CD14-positive monocyte (primary cell): ENCODE measurements at places on chromosomes 2 and 18.

GRCh38 chr2:217429981-217430500, 570.2 kb upstream of the TNP1 start:
- no peak for DNase-seq

DNA sequence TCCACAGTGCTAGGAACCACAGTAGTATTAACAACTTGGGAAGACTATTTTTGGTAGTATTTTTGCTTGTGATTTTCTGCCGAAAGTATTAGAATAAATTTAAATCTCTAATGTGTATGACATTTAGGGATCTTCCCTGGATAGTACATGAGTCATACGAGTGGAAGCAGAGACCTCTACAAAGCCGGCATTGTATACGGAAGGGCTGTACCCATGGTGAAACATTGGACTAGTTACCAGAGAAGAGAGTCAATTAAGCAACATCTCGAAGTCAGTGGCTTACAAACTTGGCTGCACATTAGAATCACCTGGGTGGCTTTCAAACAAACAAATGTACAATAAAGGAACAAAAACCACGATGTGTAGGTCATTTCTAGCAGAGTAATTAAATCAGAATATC, 1131.7 kb upstream of the LRRTM1 start:
- DNase-seq, result no peak

DNA sequence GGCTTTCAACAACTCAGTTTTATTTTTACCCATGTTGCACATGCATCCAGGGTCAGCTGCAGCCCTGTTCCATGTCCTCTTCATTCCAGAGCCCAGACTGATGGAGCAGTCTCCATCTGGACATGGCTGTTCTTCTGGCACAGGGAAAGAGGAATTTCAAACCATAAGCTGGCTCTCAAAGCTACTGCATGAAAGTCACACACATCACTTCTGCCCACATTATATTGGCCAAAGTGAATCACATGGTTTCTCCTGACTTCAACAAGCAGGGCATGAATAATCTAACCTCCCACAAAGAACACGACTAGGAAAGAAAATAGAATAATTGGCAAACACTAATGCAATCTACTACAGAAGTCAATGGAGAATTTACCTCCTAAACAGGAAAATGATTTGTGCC, 94.2 kb downstream of the FTCDNL1 start:
- DNase-seq, result no peak

DNA sequence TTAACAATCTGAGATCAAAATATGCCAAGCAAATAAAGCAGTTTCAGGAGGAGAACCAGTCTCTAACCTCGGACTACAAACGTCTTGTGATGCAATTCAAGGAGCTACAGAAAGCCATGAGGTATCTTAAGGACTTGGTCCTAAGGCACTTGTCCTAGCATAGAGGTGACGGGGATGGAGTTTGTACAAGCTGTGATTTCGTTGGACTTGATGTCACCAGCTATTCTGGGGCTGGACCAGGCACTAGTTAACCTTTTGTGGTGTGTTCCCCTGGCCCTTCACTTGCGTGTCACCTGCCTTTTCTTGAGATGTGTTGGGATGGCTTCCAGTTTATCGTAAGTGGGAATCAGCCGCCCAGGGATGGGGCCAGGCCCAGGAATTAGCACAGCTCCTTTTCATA, 33.7 kb downstream of the OTOF start:
- DNase-seq, result no peak

GRCh38 chr2:140597836-140598235, 1533.0 kb downstream of the LRP1B start:
- DNase-seq, result no peak

DNA sequence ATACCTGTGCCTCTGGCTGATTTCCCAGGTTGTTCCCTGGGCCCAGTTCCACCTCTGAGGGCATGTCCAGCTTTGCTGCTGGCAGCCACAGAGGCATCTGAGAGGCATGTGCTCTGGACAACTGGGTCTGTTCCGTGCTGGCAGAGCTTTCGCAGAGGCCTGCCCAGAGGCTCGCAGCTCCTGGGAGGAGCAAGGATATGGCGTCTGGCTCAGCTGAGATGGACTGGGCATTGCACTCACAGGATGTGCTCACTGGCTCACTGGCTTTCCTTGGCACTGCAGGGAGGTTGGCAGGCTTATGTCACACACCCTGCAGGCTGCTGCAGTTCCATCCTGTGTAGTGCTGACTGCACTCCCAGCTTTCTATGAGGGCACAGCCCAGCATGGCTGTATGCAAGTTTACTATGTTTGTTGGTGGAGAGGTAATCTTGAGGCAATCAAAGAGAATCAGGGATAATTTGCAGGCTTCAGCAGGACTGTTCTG, 172.3 kb downstream of the PRKCE start:
- no peak for DNase-seq

GRCh38 chr2:218860950-218861381, 1.4 kb downstream of the WNT6 start:
- DNase-seq, result no peak
